ENCODE measurements at places on chromosomes 1 and 21.

GRCh38 chr21:45439161-45439872 is 34.4 kb downstream of the COL18A1 start:
- peak; percentile 78 for DNase-seq

GRCh38 chr1:9731051-9731537 is 79.6 kb downstream of the PIK3CD start:
- DNase-seq: no peak

GRCh38 chr1:69750638-69751037 is 182.9 kb downstream of the LRRC7 start:
- DNase-seq: no peak

DNA sequence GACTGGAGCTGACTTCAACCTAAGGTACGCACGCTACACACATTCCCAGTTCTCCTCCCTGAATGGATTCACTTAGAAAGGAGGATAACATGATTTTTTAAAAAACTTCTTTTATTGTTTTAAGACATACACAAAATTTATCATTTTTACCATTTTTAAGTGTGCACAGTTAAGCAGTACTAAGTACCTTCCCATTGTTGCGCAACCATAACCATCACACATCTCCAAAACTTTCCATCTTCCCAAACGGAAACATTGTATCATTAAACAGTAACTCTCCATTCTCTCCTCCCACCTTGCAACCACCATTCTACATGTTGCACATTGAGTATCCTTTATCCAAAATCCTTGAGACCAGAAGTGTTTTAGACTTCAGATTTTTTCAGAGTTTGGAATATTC is 36.2 kb upstream of the SEC16B start:
- DNase-seq: no peak

GRCh38 chr1:1395166-1395565 is 4.0 kb downstream of the CCNL2 start:
- DNase-seq: no peak

- no peak for DNase-seq
These were observed at the start of gene SELENBP1 for GRCh38 chr1:151372058-151372934. Gene SELENBP1, minus strand, starts transcription at chr1:151372705. Its CDS starts 64 bp downstream, at chr1:151372641.

- no peak for DNase-seq
These were observed 67.6 kb downstream of the TBX19 start for GRCh38 chr1:168348146-168348709.

GRCh38 chr1:245552331-245552730 is 397.5 kb downstream of the KIF26B start:
- DNase-seq: no peak

DNA sequence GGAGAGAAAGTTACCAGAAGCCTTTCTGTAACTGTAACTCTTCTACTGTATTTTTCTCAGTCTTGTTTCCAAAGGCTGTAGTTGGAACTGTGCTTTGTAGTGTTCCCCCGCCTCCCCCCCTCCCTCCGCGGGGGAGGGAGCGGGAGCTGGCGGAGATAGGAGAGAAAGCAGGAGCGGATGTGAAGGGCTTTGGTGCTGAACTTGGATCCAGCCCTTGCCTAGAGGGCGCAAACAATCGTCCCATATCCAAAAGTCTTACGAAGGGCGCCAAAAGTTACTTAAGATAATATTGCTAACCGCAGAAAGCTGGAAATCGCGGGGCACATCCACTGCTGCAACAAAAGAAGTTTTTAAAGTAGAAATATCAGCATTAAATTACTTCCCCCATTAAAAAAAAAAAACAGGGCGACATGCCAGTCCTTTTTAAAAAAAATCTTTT is 2.4 kb upstream of the NFIA start:
- no peak for DNase-seq

GRCh38 chr1:196464480-196464941 is 143.7 kb downstream of the KCNT2 start:
- DNase-seq: no peak

DNA sequence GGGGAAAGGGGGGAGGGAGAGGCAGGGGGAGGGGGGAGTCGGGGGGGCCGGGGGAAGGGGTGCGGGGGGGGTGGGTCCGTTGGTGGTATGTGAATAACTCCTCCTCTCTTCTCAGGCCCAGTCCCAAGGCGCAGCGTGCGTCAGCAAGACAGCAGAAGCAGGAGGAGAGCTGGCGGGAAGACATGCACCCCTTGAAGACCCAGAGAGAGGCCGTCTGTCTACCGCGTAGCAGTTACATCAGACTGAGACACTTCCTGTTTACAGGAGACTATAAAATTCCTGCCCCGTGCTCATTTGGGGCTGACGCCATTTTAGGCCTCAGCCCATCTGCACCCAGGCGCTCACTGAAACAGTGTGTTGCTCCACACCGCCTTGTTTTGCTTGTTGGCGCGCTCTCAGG is 55.3 kb downstream of the SETD4 start:
- DNase-seq: no peak

DNA sequence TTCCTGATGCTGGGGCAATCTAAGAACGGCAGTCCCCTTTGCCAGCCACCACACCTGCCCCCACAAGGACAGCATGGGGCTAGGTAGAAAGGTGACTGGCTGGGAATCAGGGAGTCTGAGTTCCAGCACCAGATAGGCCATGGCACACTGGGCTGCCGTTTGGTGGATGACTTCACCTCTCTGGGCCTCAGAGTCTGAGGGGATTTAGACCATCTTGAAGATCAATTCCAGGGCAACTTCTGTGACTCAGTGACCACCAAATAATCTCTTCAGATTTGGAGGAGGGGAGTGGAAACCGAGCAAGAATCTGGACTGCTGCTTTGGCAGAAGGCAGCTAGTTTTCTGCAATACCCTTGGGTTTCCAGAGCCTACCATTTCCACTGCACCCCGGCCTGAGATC is 92.1 kb upstream of the EDN2 start:
- no peak for DNase-seq

- no peak for DNase-seq
These were observed 214.6 kb upstream of the NFIA start for GRCh38 chr1:60867782-60868181.

Data from stimulated activated CD4-positive, alpha-beta T cell treated with anti-CD3 and anti-CD28 coated beads, TNF-alpha, amount 100 ng/mL, for 48 hours (primary cell).